Eye (tissue), 1 donor: ENCODE measurements at places on chromosomes 5 and 9.

DNA sequence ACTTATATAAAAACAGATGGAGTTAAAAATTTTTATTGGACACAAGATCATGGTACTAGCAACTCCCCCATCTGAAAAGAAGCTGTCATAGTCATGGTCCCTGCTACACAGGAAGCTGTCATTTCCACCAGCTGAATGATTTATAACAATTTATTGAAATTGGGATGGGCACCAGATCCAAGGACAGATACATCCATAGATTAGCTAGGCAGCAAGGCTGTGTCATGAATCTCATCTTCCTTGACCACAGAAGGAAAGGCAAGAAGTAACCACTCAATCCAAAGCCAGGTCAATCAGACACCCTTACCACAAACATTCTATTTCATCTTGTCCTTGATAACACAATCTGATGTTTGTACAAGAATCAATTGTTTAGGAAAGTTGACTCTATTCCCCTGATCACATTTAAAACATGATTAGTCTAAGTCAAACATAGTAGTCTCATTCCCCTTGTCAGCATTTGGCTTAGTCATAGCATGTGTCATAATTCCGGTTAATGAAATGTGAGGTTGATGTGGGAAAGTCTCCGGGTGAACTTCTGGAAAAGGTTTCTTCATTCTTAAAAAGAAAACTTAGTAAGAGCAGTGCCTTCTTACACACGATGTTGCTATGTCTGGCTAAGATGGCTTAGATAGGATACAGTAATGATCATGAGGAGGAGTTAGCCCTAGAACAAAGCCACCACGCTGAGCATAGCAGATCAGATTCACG is 462.6 kb upstream of the PAPPA start:
- peak; percentile 8 for DNase-seq

- no peak for DNase-seq
These were observed 43.9 kb upstream of the ORM1 start for GRCh38 chr9:114278881-114279570.

DNA sequence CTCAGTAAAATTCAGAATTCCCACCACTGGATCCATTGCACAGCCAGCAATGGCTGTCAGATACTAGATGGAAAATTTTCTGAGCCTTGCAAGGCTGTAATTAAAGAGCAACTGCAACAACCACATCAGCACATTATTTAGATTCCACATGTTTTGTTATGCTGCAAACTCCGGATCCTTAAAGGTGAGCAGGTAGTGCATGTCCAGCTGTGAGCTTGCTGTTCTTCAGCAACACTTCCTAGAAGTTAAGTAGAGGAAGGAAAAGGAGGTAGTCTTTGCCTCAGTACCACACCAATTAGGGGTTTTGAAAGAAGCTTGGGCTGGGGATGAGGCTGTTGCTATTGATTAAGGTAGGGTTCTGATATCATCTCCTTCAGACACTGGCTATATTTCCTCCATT is 144.3 kb downstream of the AUH start:
- DNase-seq, result no peak

- DNase-seq, result peak; percentile 10
These were observed 647.8 kb downstream of the CDH9 start for GRCh38 chr5:26390608-26391007.

DNA sequence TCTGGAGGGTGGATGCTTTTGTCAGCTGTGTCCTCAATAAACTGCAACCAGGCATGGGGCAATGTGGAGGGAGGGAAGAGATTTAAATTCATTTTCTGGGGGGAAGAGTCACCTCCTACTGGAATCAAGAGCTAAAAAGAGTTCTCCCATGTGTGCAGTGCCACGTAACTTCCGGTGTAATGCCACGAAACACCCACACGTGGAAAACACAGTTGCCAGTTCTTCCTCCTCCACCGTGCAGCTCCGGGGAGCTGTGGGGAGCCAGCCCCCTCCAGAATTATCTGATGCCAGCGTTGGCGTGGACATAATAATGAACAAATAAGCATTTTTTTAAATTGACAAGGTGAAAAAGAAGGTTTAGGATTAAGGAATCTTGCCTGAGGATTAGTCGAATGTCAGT is 32.1 kb upstream of the MED10 start:
- no peak for DNase-seq

GRCh38 chr5:9838916-9839315 is 208.8 kb upstream of the TAS2R1 start:
- DNase-seq, result peak; percentile 30

- DNase-seq, result no peak
These were observed 9.8 kb downstream of the GRXCR2 start for GRCh38 chr5:145863003-145863402.

GRCh38 chr5:5344051-5344571 is 78.4 kb upstream of the ICE1 start:
- no peak for DNase-seq

- no peak for DNase-seq
These were observed 225.3 kb upstream of the TLE4 start for GRCh38 chr9:79346350-79347020.

GRCh38 chr5:27325513-27325912 is 287.1 kb upstream of the CDH9 start:
- DNase-seq, result no peak

- DNase-seq, result no peak
These were observed 156.4 kb downstream of the GABBR2 start for GRCh38 chr9:98552331-98552730.

- peak; percentile 68 for DNase-seq
These were observed 109.8 kb upstream of the TARS1 start for GRCh38 chr5:33330992-33331391.

- no peak for DNase-seq
These were observed 152.6 kb downstream of the MED27 start for GRCh38 chr9:131927091-131927490.

GRCh38 chr9:121268851-121269641 is 1.1 kb downstream of the GSN start:
- DNase-seq, result peak; percentile 24

DNA sequence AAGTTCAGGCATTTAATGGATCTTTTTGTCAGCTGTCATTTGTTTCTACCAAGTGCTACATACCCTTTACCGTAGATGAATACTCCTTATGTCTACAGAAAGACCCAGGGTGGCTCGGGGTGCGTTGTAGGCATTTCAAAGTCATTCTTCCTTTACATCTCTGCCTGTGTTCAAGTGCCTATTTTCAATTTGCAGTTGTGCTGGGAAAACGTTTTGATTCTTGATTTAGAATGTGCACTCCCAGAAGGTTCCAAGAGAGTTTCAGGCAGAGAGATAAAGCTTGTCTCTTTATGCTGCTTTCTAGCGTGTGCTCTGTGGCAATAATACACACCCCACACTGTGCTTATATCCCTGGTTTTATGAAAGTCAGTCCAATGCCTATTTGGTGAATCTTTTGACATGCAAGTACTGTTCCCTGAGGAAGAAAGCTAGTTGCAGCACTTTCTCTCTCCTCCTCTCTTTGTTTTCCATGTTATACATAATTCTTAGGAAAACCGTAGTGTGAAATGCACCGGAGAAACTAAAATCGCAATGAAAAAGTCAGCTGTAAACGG is 828.1 kb upstream of the ZNF608 start:
- no peak for DNase-seq

- peak; percentile 24 for DNase-seq
These were observed 94.4 kb upstream of the MAP1B start for GRCh38 chr5:72012906-72013305.

- DNase-seq, result peak; percentile 14
These were observed 49.5 kb downstream of the KLF4 start for GRCh38 chr9:107439991-107440456.

GRCh38 chr5:54171645-54172384 is 138.6 kb downstream of the ARL15 start:
- no peak for DNase-seq

DNA sequence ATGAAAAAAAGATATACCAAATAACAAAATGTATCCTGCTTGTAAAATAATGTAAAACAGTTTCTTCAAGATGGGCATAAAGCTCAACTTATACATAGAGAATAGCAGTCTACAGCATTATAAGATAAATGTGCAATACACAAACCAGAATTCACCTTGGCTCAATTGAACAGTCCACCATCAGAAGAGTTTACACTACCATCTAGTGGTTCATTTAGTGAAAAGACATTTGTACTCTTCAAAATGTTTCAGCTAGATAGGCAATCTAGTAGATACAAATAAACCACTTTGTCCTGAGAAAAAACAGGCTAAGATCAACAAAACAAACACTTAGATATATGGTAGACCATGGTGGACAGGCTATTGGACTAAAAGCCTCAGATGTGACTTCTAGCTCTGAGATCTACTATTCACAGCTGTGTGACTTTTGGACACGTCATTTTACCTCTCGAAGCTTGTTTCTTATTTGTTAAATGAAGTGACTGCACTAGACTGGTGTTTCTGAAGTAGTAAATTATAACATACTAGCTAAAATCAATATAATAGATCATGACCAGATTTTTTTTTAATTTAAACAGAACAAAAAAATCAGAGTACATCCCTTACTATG is 22.1 kb upstream of the TPD52L3 start:
- peak; percentile 61 for DNase-seq
